ENCODE measurements at places on chromosomes 7 and 10.

DNA sequence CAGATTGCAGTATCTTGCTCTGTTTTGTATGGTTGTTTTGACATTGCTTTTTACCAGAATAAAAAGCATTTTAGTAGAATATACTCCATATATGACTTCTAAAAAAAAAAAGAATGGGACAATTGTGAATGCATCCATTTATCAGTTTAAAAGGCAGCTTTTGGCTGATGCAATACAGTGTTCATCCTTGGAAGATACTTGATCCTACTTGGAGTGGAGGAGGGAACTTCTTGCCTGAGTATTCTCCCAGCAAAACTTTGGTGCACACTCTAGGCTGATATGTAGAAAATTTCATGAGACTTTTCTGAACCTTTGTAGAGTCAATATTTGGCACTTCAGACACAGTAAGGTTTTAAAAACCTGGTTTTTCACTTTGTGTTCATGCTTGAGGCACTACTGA, 40.2 kb downstream of the WDR11 start:
- H3K27ac ChIP-seq: no peak overlapping the region
- DNase-seq: no peak
- H3K36me3 ChIP-seq: peaks cover 54% of the 10 kb centered on the region
- H3K27me3 ChIP-seq: no peaks in the 10 kb centered on the region

DNA sequence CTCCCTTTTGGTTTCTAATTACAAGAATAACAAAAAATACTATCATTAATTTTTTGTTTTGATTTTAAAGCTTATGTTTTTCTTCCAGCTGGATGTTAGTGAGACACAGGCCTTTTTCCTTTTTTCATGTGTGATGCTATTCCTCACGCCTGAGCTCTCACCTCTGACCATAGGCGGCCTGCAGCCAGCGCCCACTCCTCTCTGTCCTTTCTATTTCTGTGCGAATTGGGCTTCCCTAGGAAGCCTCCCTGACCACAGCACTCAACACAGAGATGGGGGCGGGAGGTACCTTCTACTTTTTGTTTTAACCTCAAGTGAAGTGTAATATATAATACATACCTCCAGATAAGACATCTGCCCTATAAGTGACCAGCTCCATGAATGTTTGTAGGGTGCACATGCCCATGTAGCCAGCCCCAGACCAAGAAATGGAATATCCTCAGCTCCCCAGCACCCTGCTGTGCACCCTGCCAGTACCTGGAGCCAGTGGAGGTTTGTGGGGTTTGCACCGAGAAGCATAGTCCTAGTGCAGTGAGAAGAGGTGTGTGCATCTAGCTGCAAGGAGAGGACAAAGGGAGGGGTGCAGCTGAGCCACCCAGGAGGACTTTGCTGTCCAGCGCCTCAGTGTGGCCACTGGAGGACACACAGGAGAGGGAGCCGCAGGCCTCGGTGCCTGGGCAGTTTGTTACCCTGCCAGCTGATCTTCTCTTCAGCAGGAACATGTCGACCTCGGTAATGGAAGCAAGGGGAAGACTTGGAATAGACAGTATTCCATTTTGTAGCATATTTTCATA, 38.5 kb downstream of the BNIP3 start:
- H3K36me3 ChIP-seq: peaks cover 27% of the 10 kb centered on the region
- peak overlapping the region; percentile 49 for H3K27ac ChIP-seq

DNA sequence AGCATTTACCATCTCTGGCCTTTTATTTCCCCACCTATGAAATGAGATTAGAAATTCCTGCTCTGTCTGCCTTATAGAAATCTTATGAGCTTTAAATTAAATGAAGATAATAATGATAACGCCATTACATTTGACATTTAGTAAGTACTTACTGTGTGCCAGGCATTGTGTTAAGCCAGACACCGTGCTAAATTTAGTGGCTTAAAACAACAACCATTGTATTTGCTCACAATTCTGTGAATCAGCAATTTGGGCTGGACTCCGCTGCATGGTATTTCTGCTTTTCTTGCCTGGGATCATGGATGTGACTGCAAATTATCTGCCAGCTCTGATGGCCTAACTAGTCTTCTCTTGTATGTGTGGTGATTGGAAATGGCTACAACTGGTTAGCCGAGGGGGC, 56.4 kb upstream of the CCDC6 start:
- H3K4me1 ChIP-seq: no peaks in the 10 kb centered on the region
- H3K27me3 ChIP-seq: peaks cover 41% of the 10 kb centered on the region
- H3K4me3 ChIP-seq: no peak overlapping the region
- no peak overlapping the region for H3K27ac ChIP-seq

DNA sequence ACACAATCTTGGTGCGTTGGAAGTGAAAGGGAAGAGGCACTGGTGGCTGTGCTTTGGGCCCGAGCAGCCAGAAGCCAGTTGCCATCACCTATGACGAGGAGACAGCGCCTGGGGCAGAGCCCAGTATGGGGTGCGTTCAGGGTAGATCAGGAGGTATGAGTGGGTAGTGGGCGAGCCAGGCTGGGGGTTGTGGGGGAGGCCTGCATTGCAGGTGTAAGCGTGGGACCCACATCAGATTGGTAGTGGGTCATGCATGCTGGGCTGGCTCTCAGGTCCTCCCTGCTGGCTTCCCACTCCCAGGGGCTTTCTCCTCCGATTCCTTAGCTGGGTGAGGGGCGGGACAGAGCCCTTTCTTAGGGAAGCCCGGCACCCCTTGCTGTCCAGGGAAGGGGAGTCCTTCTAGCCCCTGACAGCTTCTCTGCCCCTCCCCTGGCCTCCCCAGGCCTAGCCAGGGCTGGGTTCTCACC, 445 bp upstream of the PVRIG start:
- H3K27me3 ChIP-seq: no peaks in the 10 kb centered on the region
- peak overlapping the region; percentile 99 for H3K27ac ChIP-seq
- H3K4me1 ChIP-seq: peaks cover 84% of the 10 kb centered on the region
- H3K4me3 ChIP-seq: peak overlapping the region; percentile 96
- DNase-seq: no peak
- no peaks in the 10 kb centered on the region for H3K36me3 ChIP-seq
